EH (cell line): ENCODE measurements at places on chromosomes 11 and 22.

DNA sequence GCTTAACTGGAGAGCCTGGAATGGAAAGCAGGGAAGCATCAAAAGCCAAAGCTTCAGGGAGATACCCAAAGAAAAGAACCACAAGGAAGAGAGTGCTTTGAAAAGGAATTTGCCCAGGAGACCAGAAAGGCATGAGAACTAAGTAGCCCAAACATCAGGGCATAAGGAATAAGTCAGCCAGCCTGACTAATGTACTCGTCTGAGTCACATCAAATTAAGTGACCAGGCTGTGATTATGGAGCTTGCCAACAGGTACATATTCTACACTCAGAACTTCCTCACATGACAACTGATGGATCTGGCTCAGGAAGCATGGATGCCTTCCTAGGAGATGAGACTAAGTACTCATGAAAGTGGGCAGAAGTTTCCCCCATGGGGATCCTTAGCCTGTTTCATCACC is 366.7 kb downstream of the BUD13 start:
- DNase-seq: no peak

DNA sequence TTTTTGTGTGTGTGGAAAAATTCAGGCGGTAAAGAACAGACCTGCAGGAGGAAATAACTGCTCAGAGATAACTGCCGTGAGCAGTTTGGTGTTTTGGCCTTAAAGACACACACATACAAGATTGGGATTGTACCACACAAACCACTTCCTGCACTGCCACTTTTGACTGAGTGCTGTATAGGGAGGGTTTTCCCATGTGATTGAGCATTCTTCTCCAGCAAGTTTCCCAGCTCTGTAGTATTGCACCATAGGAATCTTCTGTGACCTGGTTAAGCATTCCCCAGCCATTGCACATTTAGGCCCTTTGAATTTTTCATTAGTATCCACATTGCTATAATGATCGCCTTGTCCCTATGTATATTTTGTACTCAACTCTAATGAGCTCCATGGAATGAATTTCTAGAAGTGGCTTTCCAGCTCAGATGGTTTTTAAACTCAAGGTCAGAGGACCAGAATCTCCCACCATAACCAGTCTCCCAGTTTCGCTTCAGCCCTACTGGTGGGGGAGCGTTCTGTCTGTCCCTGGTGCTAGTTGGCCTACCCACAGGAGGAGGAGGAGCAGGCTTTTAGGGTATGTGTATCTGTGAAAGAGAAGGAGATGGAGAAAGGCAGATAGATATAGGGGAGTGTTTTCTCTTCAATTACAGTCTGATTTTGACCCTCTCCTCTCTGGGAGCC is 9.3 kb downstream of the CD82 start:
- peak; percentile 98 for DNase-seq

- no peak for DNase-seq
These were observed 45.5 kb upstream of the CRYBB3 start for GRCh38 chr22:25153961-25154666.

- DNase-seq: no peak
These were observed 166.8 kb downstream of the NTM start for GRCh38 chr11:131537196-131537595.

GRCh38 chr11:122882857-122883645 is 492 bp downstream of the JHY start:
- no peak for DNase-seq

GRCh38 chr11:97893612-97894011 is 1127.1 kb upstream of the CNTN5 start:
- DNase-seq: no peak

DNA sequence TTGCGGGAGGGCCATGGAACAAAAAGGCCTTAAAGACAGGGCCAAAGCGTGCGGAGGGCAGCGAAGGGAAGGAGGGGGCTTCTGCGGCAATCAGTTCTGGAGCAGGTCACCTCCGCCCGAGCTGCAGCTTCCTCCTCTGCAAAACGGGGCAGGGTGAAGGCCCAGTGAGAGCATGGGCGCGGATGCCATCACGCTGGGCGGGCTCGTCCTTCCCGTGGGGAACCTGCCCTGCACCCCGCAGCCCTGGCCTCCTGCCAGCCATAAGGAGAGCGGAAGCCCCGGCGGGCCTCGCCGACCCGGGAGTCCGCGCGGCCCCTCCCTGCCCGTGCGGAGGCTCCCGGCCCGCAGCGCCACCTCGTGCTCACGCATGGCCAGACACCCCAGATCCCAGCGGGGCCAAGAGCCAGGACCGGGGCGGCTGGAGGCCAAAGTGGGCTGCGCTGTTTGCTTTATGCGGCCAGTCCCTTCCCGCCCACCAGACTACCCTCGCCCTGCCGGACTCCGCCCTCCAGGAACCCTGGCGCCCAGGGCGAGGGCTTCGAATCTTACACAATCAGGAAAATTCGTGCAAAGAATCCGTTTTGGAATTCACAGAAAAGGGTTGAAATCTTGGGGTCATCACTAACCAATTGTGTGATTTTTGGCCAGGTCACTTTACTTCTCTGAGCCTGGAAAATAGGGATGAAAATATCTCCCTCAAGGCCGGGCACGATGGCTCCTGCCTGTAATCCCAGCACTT is 16.1 kb downstream of the TSKU start:
- DNase-seq: peak; percentile 69

DNA sequence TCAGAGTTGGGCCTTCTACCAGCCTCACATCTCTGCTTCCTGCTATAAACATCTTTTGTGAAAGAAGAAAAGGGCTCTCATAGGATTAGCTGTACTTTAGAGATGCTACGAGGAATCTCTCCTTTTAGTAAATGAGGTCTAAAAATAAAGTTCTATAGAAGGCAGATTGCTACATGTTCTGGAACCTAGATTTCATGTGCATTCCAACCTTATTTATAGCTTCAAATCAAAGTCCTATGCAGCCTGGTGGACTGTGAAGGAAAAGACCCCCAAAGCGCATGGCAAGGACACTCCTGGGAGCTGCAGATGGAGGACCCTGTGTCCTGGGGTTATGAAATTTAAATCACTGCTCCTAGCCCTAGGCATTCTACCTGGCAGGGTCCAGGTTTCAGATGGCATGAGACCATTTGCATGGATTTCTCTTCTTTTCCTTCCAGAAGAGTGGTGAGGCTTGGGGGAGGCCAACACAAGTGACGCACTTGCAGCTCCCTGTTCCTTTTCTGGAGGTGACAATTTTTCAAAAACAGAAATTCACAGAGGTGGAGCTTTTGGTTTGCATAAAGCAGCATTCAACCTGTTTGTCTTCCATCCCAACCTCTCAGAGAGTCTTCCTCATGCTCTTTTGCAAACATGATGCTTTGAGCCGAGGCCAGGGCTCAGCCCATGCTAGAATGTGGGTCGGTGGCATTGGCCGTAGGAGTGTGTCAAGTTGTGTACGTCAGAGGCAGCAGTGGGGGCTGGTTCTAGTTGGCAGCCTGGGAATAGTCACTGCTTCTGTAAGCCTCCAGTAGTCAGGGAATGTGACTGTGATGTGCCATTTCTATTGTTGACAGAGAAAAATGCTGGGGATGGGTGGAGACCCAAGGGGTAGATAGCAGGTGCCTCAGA is 6.3 kb downstream of the CRY2 start:
- no peak for DNase-seq

- peak; percentile 88 for DNase-seq
These were observed 53.3 kb downstream of the SCN3B start for GRCh38 chr11:123601136-123601535.

- no peak for DNase-seq
These were observed 91.5 kb upstream of the HORMAD2 start for GRCh38 chr22:29988719-29989118.

- peak; percentile 18 for DNase-seq
These were observed 740.0 kb downstream of the DLG2 start for GRCh38 chr11:84887055-84887629.

DNA sequence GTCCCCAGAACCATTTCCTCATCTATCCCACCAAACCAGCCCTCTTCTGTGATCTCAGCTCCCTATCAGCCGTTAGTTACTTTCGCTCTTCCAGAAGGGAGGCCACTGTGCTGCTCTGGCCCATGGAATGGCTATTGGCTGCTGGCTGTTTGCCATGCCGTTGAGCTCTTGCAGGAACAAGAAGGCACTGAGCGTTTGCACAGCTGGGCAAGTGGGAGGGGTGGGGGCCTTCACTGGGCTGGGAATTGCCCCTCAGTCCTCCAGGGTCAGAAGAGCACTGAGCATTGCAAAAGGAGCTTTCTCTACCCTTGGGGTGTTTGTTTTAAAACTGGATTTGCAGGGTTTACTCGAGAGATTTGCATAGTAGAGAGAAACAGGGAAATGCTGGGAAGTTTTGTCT is 129.0 kb upstream of the PARVA start:
- peak; percentile 39 for DNase-seq

DNA sequence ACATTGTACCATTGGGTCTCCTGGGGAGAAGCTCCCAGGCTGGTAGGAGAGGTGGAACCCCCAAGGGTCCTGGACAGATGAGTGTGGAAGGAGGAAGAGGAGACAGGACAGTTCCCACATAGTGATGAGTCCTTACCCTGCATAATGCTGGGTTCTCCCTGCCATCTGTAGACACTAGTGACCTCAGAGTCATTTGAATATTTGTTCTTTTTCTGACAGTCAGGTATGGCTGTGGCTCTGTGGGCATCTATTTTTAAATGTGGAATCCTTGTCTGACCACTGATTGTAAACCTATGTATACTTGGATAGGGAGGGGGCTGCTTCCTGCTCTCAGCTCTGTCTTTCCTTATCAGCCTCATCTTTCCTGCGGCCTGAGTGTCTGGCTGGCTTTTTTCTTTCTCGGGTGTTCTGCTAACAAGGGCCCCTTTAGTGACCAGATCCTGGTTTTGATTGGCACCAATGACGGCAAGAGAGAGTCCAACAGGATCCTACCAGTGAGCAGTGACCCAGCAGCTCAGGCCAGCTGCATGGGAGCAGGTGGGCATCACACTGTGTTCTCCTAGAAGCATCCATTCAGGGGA is 2.6 kb upstream of the SLC5A1 start:
- no peak for DNase-seq

- DNase-seq: peak; percentile 49
These were observed 110.5 kb downstream of the ATG16L2 start for GRCh38 chr11:72924568-72925190.

GRCh38 chr11:102187416-102188151 is 77.3 kb downstream of the YAP1 start:
- peak; percentile 63 for DNase-seq

GRCh38 chr11:78331711-78332110 is 85.9 kb downstream of the GAB2 start:
- no peak for DNase-seq

DNA sequence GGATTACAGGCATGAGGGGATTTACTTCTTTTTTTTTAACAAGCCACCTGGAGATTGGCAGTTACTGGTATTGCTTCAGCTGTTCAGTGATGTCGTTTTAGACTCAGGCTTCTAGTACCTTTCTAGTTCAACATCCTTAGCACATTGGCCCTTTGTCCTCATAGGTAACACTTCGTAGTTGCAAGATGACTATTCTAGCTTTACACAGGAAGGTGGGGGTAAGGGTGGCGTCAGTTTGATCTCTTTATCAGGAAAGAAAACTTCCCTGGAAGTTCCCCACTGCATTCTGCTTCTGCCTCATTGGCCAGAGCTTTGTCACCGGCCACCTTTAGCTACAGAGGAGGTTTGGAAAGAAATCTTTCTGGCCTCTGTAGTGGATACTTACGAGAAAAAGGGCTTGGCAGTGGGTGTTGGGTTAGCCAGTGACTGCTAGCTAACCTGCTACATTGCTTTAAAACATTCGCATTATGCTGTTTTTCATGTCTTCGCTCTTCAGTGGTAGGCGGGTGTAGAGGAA is 40.7 kb downstream of the SFI1 start:
- DNase-seq: no peak

GRCh38 chr11:55719608-55720160 is 53.6 kb upstream of the OR5D13 start:
- no peak for DNase-seq

DNA sequence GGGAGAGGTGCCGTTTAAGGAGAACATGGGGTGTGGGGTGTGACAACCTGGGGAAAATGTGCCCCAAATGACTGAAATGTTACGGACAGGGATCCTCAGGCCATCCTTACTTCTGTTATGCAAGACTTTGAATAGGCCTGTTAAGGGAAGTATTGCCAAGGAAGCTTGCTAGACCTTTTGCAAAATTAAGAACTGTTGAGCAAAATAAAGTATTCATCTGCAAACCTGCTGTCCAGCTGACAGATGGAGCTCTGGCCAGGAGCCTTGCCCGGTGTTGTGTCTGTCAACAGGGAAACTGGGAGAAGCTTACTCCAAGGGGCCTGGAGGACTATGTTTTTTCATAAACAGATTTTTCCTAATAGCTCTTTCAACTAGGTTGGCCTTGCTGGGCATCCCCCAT is 48.0 kb downstream of the FAT3 start:
- DNase-seq: no peak

DNA sequence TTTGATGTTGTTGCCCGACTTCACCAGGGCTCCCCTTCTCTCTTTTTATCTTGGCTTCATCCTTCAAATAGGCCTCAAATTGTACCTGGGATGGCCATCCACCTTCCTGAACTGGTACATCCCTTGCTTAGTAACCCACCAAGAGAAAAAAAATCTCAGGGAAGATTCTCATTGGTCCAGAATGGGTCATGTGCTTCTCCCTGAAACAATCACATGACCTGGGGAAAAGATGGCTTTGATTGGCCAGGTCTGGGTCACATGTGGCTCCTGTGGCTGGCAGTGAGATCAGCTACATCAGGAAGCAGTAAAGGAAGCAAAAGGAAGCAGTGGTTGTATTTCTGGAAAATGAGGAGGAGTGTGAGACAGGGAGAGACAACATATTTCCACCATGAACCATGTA is 540.2 kb downstream of the MIAT start:
- DNase-seq: no peak

DNA sequence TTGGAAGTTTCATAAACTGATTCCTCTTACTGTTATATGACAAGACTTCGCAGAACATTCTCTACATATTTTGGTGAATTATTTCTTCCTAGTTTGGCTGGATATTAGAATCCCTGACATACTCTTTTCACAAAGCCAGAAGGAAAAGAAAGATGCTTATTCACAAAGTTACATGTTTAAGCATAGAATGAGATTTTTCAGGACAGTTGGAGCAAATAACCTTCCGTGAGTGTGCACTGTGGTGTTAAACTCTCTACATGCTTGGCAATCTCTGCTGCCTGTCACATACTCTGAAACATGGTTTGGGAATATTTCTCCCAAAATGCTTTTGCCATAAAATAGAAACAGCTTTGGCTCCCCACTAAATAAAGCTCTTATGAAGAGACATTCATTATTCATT is 230.0 kb upstream of the MTNR1B start:
- DNase-seq: no peak

- DNase-seq: no peak
These were observed 250.6 kb upstream of the PLET1 start for GRCh38 chr11:112511271-112511670.

DNA sequence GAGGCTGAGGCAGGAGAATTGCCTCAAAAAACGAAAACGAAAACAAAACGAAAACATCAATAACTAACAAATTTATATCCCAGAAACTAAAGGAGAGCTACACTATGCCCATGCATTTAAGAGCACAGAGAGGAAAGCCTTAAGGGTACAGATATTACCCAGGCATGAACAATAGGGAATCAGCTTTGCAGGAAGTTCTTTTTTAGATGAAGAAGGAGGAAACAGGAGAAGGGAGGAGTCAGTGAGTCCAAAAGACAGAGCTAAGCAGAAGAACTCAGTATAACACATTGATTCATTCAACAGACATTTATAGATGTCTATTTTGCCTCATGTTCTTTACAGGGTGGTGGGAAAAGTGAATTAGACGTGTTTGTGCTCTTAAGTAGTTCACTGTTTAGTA is 8.3 kb downstream of the MRPL17 start:
- DNase-seq: no peak
